ENCODE measurements at places on chromosomes 7 and 10. TPM values are rescaled to one million over a fixed set of nuclear protein-coding genes. Genes with fewer than 3 reads are reported as not detected.

Gene CH25H
- total RNA-seq = 0.78 TPM

Gene KIAA1549
- total RNA-seq = 1.2 TPM

Gene PPP1R9A
- total RNA-seq = 0.39 TPM

Gene MYOZ1
- total RNA-seq = not detected

Gene OPALIN
- not detected for total RNA-seq

Gene NOS3
- 3.9 TPM for total RNA-seq

Gene MET
- total RNA-seq = 6.2 TPM

Gene SLC39A12
- not detected for total RNA-seq

Gene HGF
- total RNA-seq = 345 TPM

Gene FZD1
- total RNA-seq = 16.5 TPM

Gene ABCA13
- not detected for total RNA-seq

Gene EVX1
- not detected for total RNA-seq

Gene PNLIPRP1
- total RNA-seq = not detected

Gene VWDE
- not detected for total RNA-seq

Gene SORBS1
- total RNA-seq = 0.20 TPM

Gene SFXN4
- 19.0 TPM for total RNA-seq

Gene ACTL6B
- total RNA-seq = not detected

Gene CD36
- total RNA-seq = 84.1 TPM

Gene CPA2
- not detected for total RNA-seq

Gene AGAP9
- total RNA-seq = 6.5 TPM

Gene SSC4D
- total RNA-seq = 0.39 TPM

Gene GPR146
- 0.78 TPM for total RNA-seq

Gene ZNF488
- under 0.01 TPM for total RNA-seq

Gene CTAGE8
- 0.59 TPM for total RNA-seq

Gene GTF2IRD1
- 4.7 TPM for total RNA-seq

Gene ACSL5
- total RNA-seq = 2.6 TPM

Gene AUTS2
- total RNA-seq = 5.9 TPM

Gene LRIT2
- total RNA-seq = not detected

Gene AS3MT
- total RNA-seq = 1.2 TPM

Gene TAS2R5
- 0.59 TPM for total RNA-seq

Gene RBP3
- total RNA-seq = not detected

Gene OR6V1
- not detected for total RNA-seq

Gene ACBD7
- total RNA-seq = 0.37 TPM

Gene SOSTDC1
- total RNA-seq = not detected

Gene GSAP
- 2.3 TPM for total RNA-seq

Gene CADPS2
- 12.5 TPM for total RNA-seq

Gene CLCN1
- total RNA-seq = not detected

Gene TEX36
- total RNA-seq = not detected

Gene LRIT1
- total RNA-seq = not detected

Gene ABCF2
- 75.7 TPM for total RNA-seq

Gene SPDYE8
- total RNA-seq = not detected

Gene GOT1
- total RNA-seq = 19.8 TPM

Gene SLC26A3
- total RNA-seq = not detected

Gene PHF14
- total RNA-seq = 32.1 TPM

Gene OR6B1
- total RNA-seq = not detected

Gene RAB11FIP2
- 22.4 TPM for total RNA-seq
